Renal pelvis (tissue), 12 donors: ENCODE measurements at places on chromosomes 16 and 17. TPM values are rescaled to one million over a fixed set of nuclear protein-coding genes. Genes with fewer than 3 reads are reported as not detected.

The SAP30BP gene
- polyA plus RNA-seq = 98.5 TPM

The ALDOC gene
- polyA plus RNA-seq = 29.6 TPM

The KRTAP9-2 gene
- polyA plus RNA-seq = not detected

The MPV17L gene
- 13.4 TPM for polyA plus RNA-seq

The ITGB3 gene
- 16.5 TPM for polyA plus RNA-seq

The NDRG4 gene
- polyA plus RNA-seq = 14.4 TPM

The HES7 gene
- polyA plus RNA-seq = not detected

The NBR1 gene
- 109 TPM for polyA plus RNA-seq

The KRTAP9-4 gene
- polyA plus RNA-seq = not detected

The COX6A2 gene
- polyA plus RNA-seq = 0.42 TPM

GRCh38 chr17:16460796-16461605 lies 31.0 kb downstream of the LRRC75A start:
- DNase-seq = no peak

DNA sequence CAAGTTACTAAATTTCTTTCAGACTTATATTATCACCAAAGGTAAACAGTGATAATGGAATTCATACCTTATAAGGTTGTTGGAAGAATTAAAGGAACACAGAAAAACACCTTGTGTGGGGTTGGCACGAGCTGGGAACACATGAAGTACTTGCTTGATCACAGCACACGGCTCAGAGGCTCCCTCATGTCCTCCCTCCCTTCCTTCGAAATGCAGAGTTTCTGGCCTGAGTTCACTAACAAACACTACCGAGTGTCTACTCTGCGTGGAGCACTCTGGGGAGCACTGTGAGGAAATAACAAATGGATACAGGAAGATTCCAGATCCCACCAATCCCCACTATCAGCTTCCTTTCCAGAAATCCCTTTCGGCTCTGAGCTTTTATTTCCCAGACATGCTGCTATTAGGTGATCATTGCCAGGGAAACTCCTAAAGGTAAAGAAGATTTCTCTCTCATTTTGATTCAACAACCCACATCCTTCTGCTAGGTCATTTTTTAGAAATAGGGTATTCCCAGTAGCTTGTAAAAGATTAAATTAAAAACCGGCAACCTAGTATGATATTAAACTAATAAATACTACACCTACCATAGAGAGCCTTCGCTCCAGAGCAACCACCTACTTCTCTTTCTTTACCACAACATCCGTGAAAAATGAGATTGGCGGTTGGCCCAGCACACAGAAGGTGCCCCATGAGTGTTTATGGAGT lies 6.1 kb upstream of the HNF1B start:
- DNase-seq = no peak

GRCh38 chr17:63945784-63946439 lies 13.8 kb upstream of the CD79B start:
- peak; percentile 61 for DNase-seq

GRCh38 chr16:66984892-66985311 lies 3.5 kb upstream of the CES4A start:
- DNase-seq = no peak

DNA sequence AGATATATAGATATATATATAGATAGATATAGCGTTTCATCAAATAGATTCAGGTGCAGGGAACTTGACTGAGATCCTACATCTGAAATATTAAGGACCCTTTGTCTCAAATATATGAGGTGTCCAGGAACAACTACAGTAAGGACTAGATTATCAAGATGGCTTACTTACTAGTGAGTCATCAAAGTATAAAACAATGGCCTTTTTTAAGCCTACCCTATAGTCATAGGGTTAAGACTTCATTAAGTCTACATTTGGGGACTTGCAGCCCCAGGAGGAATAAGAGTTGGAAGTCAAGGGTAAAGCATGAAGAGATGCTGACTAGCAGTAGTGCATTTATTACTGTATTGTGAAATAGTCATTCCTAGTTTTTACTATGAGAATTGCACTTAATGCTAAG lies 1023.4 kb downstream of the CDH11 start:
- no peak for DNase-seq

DNA sequence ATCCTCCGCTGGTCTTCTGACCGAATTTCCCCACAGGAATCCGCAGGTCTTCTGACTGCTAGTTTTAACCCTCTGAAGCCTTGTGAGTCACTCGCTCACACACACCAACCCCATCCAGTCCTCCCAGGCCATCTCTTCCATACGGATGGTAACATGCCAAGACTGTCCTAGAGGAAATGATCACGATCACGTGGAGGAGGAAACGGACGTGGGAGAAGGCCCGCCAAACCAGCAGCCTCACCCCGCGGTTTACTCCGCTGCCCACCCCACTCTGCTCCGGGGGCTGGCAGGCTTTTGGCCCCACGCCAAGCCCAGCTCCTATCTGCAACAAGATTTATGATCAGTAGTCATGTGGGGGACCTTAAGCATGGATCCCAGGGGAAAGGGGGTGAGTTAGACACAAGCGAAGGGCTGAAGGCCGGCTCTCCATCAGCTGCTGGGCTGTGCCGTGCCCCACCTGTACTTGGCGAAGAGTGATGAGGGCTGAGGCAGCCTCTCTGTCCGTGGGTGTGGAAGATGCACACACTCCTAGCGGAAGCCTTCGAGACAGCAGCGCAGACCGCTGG lies 1.5 kb upstream of the FAAP100 start:
- DNase-seq = no peak

DNA sequence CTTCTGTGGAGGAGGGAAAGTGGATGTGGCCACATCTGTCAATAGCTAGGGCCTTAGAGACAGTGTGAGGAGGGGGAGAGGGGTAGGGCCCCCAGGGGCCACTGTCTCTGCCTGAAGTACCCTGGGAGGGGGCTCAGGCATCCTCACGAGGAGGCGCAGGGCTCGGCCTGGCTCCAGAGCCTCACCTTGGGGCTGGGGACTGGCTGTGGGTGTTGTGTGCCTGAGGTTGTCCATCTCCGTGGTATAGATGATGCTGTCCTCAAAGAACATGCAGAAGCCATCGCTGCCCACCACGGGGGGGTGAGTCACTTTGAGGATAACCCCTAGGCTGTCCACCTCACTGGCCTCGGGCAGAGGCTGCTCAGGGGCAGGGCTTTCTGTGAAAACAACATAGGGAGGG lies 12.1 kb downstream of the PLEKHG4 start:
- DNase-seq = no peak

GRCh38 chr17:1216217-1217088 lies 36.7 kb upstream of the ABR start:
- DNase-seq = no peak

GRCh38 chr16:57637965-57638364 lies 9.5 kb downstream of the ADGRG1 start:
- no peak for DNase-seq

DNA sequence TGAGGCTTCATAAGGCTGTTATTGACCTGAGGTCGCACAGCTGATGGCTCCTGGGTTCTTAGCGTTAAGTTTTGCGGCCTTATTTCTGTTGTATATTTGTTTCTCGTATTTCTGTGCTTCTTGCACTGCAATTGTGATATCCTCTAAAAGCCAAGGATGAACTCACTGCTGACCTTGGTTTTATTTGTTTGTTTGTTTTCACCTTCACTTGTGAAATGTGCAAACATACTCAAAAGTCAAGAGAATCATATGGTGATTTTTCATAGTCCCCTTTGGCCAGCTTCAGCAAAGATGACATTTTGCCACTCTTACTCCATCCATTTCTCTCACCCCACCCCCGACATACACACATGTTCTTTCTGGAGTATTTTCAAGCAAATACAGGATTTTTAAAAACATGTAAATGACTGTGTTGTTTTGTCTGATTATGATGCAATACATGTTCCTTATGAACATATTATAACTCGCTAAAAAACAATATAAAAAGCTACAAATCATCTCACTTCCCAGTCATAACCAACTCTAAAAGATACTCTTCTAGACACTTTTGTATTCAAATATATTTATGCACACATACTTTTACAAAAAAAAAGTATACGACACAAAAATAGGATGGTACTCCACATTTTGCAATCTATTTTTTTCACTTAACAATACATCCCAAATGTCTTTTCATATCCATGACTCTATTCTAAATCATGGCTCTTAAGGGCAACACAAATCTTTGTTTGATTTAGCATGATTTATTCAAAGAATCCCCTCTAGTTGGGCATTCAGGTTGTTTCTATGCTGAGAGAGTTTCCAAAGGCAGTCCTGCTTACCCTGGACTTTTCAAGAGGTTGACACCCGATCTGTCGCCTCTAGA lies 5.7 kb upstream of the ZCCHC14 start:
- DNase-seq = no peak

GRCh38 chr16:14456793-14457481 lies 173.1 kb downstream of the PARN start:
- DNase-seq = no peak

- no peak for DNase-seq
Observed at GRCh38 chr16:66692341-66692740, 4.2 kb downstream of the CMTM4 start.

- peak; percentile 54 for DNase-seq
Observed at GRCh38 chr16:65122724-65123395, 997 bp upstream of the CDH11 start.

- no peak for DNase-seq
Observed at GRCh38 chr16:50304467-50305440, 38.4 kb downstream of the ADCY7 start.

- DNase-seq = no peak
Observed at GRCh38 chr16:85123891-85124635, 11.8 kb upstream of the CIBAR2 start.

DNA sequence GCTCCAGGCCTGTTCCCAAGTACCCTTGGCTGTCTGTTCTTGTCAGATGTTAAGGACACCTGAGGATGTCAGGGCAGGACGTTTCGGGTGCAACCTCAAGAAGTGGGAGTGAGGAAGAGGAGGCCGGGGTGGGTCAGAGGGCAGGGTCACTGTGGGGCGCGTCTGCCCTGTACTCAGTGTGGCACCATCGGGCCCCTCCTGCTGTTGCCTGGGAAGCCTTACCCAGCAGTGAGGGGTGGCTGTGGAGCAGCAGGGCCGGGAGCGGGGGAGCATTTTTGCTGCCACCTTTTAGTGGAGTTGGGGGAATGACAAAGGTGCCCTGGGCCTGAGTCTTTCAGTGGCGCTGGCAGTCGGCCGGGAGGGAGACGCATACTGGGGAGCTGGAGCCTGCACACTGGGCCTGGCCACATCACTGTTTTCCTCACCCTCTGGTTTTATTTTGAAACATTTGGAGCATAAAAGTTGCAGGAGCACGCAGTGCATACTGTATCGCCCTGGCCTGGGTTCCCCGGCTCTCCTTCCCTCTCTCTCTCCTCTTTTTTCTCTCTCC lies 11.1 kb upstream of the FLYWCH1 start:
- no peak for DNase-seq

GRCh38 chr17:75087182-75087557 lies 584 bp upstream of the SLC16A5 start:
- DNase-seq = no peak

- DNase-seq = no peak
Observed at GRCh38 chr16:25108054-25108453, 3.5 kb upstream of the LCMT1 start.

DNA sequence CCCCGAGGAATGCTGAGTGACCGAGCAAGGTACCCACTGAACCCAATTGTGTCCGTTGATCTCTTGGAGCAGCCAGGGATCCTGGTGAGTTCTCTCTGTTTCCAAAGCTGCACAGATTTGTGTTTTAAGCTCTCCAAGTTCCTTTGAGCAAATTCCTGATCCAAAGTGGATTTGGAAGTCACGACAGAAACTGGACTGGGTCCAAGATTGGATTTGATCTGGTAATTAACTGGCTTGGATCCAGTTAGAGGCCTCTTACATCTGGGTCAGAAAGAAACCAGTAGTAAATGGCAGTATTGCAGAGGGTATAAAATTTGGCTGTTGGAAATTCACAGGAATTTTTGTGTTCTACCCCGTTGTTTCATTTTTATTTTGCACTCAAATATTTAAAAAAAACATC lies 119.5 kb downstream of the PMP22 start:
- DNase-seq = no peak

GRCh38 chr16:13238182-13238581 lies 336.8 kb downstream of the SHISA9 start:
- no peak for DNase-seq

DNA sequence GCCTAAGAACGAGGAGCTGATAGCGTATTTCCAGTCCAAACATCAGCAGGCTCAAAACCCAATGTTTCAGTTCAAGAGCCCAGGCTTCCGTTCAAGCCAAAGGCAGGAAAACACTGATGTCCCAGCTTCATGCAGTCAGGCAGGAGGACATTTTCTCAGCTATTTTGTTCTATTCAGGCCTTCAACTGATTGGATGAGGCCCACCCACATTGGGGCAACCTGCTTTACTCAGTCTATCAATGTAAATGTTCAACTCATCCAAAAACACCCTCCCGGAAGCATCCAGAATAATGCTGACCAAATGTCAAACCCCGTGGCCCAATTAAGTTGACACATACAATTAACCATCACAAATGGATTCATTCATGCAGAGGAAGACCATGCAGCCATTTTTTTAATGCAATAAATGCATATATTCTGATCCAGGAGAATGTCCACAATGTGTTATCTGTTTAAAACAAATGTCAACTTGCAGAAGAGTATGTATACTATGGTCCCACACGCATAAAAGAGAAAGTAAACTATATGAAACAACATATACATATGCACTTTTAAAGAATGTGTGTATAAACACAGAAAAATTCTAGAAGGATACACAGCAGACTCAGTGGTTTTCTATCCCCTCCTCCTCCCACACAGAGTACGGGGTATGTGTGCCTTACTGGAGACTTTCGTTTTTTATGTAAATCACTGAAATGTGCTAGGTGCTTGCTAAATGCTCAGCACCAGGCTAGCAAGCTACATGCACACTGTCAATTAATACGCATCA lies 28.8 kb upstream of the DYNLRB2 start:
- no peak for DNase-seq

DNA sequence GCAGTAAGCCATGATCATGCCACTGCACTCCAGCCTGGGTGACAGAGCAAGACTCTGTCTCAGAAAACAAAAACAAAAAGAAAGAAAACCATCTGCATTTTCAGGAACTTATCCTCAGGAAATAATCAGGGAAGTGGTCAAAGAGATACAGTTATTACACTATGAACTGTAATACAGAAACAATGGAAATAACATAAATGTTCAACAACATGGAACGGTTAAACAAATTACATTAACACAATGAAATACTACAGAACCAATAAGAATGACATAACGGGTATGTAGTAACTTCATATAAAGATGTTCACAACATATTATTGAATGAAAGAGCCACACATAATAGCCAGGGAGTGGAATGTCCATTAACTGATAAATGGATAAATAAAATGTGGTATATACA lies 6.7 kb downstream of the BBS2 start:
- no peak for DNase-seq

DNA sequence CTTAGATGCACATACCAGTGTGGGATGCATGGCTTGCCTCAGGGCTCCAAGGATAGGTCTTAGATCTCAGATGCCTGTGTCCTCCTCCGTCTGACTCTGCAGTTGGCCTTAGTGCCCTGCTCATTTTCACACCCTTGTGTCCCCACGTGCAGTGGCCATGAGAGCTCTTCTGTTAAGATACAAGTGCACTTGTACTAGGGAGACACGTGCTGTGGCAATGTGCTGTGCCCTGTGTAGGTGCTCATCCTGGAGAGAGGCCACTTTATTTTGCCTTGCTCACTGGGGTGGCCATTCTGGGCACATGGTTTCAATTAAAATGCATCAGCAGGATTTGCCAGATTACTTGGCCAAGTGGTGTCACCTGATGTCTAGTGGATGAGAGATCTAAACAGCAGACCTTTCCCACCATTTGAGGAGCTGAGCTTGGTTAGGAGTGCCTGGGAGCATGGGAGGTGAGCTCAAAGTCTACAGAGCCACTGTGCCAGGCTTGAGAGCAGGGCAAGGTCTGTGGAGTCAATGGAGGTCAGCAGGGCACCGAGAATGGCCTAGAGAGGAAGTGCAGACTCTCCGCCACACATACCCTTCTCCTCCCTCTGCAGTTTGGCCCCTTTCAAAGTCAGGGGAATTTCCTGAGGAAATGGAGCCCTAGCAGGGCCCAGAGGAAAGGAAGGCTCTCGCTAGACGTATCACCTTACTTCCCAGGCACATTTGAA lies 25.2 kb upstream of the SMPD3 start:
- DNase-seq = no peak
